ENCODE measurements at places on chromosomes 2 and 18. TPM values are rescaled to one million over a fixed set of nuclear protein-coding genes. Genes with fewer than 3 reads are reported as not detected.

DYNC2LI1 gene
- 21.5 TPM for total RNA-seq

SPATS2L gene
- total RNA-seq: 68.1 TPM

UBE2E3 gene
- total RNA-seq: 197 TPM

C1D gene
- total RNA-seq: 71.3 TPM

C2orf15 gene
- 3.8 TPM for total RNA-seq

DCC gene
- 0.02 TPM for total RNA-seq

KCNS3 gene
- 4.7 TPM for total RNA-seq

ALPG gene
- not detected for total RNA-seq

IKZF2 gene
- 0.68 TPM for total RNA-seq

HSBP1L1 gene
- 16.9 TPM for total RNA-seq

TLX2 gene
- not detected for total RNA-seq

GRCh38 chr2:197219636-197220035 is 90.9 kb downstream of the ANKRD44 start:
- DNase-seq: no peak

DNA sequence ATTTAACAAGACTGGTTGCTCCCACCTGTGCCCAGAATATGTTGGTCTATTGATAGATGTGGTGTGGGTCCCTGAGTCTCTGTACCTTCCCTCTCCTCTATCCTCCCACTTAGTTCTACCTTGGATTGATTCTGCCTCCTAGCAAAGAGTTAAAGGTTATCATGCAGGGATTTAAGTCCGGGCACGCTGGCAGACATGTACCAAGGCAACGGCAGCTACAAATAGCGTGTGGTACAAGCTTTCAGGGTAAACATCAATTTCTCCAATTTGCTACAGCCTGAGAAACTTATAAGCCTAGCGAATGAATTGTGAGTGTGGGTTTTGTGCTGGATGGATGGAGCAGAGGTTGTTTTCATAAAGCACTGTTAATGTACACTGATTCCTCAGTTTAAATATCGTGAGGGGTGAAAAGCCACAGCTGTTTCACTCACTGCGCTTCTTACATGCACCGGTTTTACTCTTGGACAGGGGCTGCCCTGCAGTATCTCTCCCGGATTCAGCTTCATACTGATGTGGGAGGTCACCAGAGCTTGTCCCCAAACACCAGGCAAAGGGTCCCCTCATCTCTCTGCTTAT is 289.8 kb downstream of the ICOS start:
- no peak for DNase-seq

DNA sequence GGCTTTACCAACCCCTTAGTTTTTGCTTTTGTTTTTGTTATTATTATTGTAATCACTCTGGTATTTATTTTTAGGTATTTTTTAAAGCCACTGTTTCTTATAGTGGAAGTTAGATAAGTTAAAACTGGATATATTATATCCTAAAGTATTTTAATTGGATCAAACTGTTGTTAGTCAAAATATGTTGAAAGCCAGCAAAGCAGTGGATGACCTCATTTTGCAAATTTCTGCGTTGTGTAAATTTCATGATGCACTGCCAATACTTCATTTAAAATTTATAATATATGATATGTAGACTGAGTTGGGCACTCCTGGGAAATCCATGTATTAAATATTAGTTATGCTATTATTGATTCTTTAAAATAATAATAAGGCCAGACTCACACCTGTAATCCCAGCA is 661.7 kb upstream of the NRXN1 start:
- DNase-seq: no peak

GRCh38 chr2:47155091-47155876 is at the start of gene STPG4:
TSS of gene STPG4 (minus strand) at chr2:47155308. CDS start at chr2:47155251, 57 bp downstream.
- DNase-seq: no peak

GRCh38 chr2:130840506-130840905 is 3.8 kb downstream of the ARHGEF4 start:
- no peak for DNase-seq

DNA sequence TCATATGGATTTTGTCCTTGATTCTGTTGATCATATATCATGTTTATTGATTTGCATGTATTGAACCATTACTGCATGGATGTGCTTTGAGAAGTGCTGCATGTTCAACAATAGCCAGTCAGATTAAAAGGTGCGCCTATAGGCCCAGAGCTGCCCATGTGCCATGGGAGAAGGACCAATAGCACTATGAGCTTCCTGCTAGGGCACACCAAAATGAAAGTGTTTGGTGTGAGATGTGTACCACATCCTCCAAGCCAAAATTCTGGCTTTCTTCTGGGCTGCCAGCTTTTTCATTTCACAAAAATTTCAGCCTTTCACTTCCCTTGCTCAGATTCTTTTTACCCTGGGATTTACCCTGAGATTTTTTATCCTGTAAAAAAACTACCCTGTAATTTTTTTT is 34.8 kb upstream of the MMADHC start:
- DNase-seq: no peak

- DNase-seq: no peak
Measured at GRCh38 chr2:238948765-238949641, 101.1 kb downstream of the TWIST2 start.

GRCh38 chr2:223042704-223043118 is 9.3 kb upstream of the KCNE4 start:
- no peak for DNase-seq

- DNase-seq: peak; percentile 48
Measured at GRCh38 chr2:110948027-110948674, 172.6 kb upstream of the BCL2L11 start.

- DNase-seq: peak; percentile 50
Measured at GRCh38 chr2:144703852-144704708, 184.2 kb upstream of the ZEB2 start.

- DNase-seq: no peak
Measured at GRCh38 chr18:78087338-78087737, 837.7 kb downstream of the GALR1 start.

GRCh38 chr2:217835931-217836891 is 166.6 kb downstream of the TNS1 start:
- DNase-seq: peak; percentile 43

DNA sequence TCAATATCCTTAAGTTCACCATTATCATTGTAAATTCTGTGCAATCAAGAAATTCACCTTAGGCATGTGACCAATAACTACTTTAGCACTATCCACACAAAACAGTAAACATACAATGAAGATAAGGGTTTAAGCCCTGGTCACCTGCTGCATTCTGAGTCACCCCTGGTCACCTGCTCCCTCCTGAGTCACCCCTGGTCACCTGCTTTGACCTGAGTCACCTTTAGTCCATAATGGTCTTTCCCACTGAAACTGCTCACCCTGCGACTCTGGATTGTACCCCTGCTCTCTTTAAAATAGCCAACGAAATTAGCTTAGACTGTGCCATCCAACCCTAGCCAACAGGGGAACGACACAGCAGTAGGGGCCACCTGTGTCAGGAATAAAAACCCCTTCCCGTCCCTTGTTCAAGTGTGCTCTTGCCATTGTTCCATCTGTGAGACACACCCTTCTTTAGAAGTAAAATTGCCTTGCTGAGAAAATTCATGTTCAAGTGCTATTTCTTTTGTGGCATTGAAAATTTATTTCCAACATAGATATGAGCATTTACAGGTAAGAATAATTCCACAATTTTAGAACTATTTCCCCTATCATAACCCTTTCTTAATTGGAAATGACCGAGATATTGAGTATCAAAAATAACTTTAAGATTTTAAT is 902.8 kb downstream of the DSC3 start:
- no peak for DNase-seq

GRCh38 chr18:35581898-35582641 is 530 bp downstream of the GALNT1 start:
- no peak for DNase-seq

- peak; percentile 77 for DNase-seq
Measured at GRCh38 chr18:72410399-72410798, 133.7 kb downstream of the CBLN2 start.

DNA sequence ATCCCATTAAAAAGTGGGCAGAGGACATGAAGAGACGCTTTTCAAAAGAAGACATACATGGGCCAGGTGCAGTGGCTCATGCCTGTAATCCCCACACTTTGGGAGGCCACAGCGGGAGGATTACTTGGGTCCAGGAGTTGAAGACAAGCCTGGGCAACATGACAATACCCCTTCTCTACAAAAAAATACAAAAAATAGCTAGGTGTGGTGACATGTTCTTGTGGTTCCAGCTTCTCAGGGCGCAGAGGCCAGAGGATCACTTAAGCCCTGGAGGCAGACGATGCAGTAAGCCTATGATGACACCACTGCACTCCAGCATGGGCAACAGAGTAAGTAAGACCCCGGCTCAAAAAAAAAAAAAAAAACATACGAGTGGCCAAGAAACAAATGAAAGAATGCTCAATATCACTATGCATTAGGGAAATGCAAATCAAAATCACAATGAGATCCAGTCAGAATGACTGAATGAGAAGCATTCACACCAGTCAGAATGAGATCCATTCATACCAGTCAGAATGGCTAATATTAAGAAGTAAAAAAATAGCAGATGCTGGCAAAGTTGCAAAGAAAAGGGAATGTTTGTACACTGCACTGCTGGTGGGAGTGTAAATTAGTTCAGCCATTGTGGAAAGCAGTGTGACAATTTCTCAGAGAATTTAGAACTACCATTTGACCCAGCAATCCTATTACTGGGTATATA is 550.2 kb upstream of the SLC39A10 start:
- DNase-seq: no peak

GRCh38 chr18:57128220-57128932 is 18.5 kb upstream of the BOD1L2 start:
- no peak for DNase-seq

GRCh38 chr2:223092667-223093066 is 40.7 kb downstream of the KCNE4 start:
- DNase-seq: no peak

DNA sequence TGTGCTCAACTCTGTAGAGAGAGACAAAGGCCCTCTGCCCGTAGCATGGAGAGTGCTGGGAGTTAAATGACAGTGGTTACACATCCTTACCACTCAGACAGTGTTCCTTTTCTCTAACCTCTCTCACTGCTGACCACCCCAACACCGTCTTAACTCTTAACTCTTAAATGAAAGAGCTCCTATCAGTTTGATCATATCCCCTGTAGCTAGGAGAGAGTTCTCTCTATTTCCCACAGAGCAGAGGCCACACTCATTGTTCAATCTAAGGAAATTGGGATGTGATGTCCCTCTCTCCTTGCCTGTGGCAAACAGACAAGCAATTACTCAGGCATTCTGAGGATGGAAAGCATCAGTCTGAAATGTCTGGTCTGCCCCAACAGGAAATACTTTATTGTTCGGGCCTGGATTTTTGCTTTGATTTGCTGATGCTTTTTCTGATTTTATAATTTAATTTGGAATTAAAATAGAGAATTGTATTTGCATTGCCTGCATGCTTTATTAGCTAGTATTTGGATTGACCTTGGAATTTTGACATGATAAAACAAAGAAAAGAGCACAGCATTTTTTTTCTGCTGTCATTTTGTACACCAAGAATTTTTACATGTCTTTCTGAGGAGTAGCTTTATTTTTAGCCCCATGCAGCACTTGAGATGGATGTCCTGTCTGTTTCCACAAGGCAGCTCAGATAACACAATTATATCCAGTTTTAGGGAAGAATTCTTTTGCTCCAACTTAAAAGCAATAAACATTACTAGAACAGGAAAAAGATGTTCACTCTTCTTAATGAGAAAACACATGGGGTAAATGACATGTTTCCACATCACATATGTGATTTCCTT is 27.7 kb upstream of the IER3IP1 start:
- DNase-seq: no peak

DNA sequence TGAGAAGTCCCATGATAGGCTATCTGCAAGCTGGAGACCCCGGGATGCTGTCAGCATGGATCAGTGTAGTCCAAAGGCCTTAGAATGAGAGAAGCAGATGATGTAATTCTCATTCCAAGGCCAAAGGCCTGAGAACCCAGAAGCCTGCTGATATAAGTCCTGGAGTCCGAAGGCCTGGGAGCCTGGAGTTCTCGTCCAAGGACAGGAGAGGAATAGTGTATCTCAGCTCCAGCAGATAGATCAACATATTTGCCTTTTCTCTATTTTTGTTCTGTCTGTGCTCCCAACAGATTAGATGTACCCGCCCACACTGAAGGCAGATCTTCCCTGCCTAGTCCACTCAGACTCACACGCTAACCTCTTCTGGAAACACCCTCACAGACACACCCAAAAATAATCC is 454.9 kb upstream of the CHAC2 start:
- no peak for DNase-seq

Data from H4 (cell line).